ENCODE measurements at places on chromosomes 2 and 18.

DNA sequence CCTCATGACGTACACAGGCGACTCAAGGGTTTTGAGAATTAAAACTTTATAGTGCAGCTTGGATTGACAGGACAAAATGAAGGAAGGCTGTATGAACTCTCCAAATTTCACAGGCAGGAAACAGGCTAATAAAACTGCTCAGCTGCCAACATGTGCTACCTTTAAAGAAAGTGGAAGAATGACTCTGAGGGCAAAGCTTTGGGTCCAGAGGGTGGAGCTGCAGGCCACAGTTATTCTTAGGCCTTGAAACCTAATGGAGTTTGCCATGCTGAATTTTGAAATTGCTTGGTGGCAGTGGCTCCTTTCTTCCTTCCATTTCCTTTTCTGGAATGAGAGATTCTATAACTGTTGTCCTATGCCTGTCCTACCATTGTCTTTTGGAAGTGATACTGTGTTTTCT, 34.8 kb downstream of the HAT1 start:
- no peak for DNase-seq

GRCh38 chr18:3885209-3885792, 435.3 kb downstream of the TGIF1 start:
- DNase-seq: no peak

- no peak for DNase-seq
Observed at GRCh38 chr18:79493801-79494211, 98.1 kb downstream of the NFATC1 start.

DNA sequence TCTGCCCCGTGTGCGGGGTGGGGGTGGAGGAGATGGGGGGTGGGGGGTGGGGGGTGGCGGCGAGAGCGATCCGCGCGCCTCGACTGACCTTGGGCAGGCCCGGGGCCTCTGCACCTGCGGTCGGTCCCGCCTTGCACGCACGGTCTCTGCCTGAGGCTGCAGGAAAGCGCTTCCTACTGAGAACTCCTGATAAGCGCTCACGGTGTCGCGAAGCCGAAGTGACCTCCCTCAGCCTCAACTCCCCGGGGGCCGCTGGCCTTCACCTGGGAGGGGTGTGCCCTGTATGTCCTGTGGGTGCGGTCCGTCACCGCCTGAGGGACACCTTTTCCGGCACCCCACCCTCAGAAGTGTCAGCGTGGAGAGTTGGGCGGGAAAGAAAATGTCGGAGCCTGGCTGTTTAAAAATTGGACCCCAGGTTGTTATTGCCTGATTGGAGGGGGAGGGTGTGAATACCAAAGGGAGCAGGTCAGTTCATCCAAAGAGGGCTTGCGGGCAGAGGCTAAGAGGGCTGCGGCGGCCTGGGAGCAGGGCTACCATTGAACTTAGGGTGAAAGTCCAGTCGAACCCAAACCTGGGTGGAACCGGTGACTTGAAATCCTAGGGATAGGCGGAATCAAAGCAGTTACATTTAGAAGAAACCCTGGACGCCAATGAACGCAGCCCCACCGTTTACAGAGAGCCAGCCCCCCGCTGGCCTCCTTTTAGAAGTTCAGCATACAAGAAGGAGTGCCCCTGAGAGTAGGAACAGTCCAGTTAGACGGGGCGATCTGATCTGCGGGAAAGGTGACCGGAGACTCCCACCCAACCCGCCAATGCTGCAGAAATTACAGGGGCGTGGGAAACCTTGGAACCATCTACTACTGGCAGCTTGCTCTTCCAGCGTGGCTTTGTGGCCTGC, 1.2 kb downstream of the MAL start:
- DNase-seq: no peak

DNA sequence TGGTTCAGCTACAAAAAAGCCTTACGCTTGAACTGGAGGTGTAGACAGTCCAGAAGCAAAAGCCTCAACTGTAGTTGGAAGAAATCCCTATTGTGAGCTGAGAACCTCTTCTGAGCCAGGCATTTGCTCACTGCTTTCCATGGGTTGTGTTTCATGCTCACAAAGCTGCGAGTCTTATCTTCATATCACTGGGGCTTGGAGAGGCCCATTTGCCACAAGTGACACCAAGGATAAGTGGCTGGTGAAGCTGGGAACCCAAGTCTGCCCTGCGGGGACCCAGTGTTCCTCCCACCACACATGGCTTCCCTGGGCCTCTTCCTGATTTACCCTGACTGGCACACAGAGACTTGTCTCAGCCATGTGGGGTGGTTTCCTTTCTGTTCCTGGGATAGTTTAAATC, 130.4 kb downstream of the RNF144A start:
- no peak for DNase-seq

DNA sequence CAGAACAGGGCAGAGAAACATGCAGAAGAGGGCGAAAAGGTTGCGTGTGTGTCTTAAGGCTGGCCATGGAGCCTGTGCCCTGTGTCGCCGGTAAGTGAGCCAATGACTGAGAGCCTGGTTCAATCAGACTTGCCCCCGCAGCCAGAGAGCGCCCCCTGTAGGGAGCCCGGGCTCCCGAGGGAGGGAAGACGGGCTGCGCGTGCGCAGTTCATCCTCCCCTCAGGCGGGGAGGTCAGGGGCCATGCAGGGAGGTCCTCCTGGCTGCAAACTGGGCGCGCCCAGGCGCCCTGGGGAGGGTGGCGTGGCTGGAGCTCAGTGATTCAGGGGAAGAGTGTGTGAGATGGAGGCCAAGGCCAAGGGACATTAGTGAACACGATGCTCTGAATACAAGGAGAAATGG, 276.6 kb downstream of the PHLPP1 start:
- no peak for DNase-seq

- no peak for DNase-seq
Observed at GRCh38 chr18:8660316-8660715, 45.0 kb upstream of the MTCL1 start.

DNA sequence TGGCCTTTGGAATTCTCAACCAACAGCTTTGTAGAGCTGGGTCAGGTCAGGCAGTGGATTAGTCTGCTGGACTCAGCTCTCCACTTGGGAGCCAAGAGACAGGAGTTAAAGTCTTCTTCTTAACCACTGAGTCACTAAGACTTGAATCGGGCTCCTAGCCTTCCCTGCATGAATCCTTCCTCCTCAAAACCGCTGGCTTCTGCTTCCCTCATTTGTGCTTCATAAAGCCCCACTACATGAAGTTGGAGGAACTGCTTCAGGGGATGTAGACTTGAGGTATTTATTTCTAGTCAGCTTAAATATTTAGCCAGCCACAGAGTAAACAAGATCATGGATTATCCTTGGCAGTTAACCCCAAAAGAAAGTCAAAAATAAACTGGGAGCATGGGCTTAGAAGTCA, 536.3 kb upstream of the TNP1 start:
- DNase-seq: no peak

DNA sequence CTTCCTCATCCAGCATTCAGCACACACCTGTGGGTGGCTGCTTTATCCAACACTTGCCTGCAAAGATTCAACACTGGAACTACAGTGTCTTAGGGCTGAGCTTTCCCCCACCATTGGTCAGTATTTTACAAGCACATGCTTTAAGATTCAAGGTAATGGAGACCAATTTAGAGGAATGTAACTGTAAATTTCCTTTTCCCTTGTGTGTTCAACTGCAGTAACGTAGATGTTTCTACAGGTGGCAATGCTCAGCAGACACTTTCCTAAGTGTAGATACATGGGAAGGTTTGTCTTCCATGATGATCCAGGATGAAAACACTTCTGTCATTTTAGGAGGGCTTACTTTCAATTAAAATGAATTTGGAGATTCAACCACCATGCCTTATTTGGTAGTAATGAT, 143.6 kb upstream of the PXDN start:
- DNase-seq: no peak

DNA sequence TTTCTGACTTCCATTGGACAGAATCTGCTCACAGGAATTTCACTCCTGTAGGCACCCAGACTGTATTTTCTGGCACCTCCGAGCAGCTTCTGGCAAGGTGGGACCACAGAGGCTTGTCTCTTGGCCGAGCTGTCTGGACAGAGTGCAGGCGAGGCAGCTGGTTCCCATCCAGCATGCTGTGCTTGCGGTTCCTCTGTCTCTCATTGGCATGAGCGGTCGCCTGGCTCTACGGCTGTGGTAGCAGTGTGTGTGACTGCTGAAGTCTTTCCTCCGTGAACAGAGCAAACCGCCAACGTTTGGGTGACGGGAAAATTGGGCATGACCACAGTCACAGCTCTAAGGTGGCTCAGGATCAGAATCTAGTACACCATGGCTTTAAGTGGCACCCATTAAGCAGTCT, 411.7 kb upstream of the NETO1 start:
- no peak for DNase-seq

DNA sequence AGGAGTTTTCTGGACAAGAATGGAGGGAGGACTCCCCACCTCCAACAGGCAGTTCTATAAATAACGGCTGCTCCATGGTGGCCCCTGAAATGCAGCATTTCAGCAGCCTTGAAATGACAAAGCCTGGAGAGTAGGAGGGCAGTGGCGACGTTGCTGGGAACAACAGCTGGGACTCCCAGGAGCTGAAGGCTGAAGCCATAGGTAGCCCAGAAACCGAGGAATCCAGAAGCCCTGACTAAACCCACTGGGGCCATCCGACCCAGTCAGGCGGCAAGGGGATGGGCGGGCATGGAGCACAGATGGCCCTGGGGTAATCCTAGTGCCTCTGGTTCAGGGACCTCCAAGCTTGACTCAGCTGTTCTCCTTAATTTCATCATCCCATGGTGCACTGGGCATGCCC, 9.0 kb downstream of the PRKAG3 start:
- no peak for DNase-seq

- DNase-seq: no peak
Observed at GRCh38 chr2:6103949-6104348, 411.8 kb downstream of the SOX11 start.

DNA sequence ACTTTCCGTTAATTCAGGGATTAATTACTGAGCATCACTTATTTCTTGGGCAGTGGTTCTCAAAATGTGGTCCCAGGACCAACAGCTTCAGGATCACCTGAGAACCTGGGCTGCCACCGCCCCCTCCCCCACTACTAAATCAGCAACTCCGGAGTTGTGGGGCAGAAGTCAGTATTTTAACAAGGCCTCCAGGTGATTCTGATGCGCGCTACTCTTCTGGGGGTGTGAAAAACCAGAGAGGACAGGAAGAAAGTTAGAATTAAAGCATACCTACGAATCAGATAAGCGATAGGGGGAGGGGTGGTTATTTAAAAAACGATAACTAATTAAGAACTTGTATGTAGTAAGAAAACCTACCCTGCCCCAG, 319 bp downstream of the ZSCAN30 start:
- DNase-seq: no peak

DNA sequence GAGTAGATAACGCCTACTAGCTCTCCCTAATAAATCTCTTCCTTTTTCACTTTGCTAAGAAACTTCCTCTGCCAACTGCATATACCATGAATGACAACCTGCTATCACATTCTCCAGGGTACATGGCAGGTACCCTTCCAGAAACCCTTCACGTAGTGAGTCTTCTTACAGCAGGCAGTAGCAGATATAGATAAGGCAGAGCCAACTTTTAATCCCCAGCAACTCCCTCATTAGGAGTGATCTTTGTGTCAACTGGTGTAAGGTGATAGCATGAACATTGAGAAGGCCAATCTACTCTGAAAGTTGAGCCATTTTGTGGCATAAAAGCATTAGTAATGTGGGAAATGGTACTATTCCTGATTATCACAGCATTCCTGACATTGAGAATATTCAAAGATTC, 5.7 kb upstream of the STK17B start:
- no peak for DNase-seq

GRCh38 chr2:55923091-55923981, at the start of gene EFEMP1:
Gene EFEMP1, minus strand, starts transcription at chr2:55923782. Its CDS starts 1,342 bp downstream, at chr2:55922440.
- DNase-seq: no peak

- no peak for DNase-seq
Observed at GRCh38 chr2:25159949-25160348, 8.4 kb downstream of the POMC start.

- no peak for DNase-seq
Observed at GRCh38 chr2:214076527-214076926, 334.3 kb upstream of the VWC2L start.

- no peak for DNase-seq
Observed at GRCh38 chr2:235550946-235551345, 57.1 kb downstream of the AGAP1 start.

DNA sequence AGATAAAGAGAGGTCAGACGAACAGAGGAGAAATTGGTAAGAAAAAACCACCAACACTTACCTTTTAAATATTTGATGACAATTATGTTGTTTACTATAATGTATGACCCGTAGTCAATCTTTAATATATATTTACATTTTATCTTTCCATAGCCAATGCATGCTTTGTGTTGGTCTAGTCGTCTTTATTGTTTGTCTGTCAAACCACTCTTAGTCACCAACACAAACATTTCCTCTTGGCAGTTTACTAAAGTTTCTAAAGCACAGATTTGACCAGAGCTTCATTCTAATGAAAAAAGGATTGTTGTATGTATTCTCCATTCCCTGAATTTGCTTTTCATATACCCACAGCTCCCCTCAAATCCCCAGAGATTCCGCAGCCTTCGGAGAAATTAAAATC, 784.7 kb upstream of the PIK3C3 start:
- DNase-seq: no peak

DNA sequence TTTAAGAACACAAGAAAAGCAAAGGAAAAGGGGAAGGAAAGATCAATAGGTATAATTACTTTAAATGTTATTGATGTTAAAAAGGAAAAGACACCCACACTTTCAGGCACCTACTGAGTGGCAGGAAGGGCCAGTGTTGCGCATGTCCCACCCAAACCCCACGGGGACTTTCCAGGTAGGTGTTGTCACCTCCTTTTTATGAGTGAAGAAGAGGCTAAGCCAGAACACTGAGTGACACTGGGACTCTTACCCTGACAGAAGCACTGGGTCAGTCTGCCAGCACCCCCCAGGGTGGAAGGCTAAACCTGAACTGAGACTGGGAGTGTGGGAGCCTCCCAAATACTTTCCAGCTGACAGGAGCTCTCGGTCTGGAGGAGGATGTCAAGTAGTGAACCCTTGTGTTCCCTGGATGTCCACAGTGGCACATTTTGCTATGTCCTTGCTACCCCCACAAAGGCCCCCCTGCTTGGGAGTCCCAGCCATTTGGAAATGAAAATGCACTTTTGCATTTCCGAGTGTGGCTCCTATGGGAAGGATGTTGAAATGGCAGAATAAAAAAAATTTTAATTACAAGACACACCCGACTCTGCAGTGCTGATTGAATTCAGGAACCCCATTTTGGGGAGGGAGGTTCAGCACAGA, 90.9 kb upstream of the SMAD2 start:
- DNase-seq: no peak
